ENCODE measurements at places on chromosomes 6 and 20. TPM values are rescaled to one million over a fixed set of nuclear protein-coding genes. Genes with fewer than 3 reads are reported as not detected.

METTL24 gene
- polyA plus RNA-seq: 11.9 TPM

HCK gene
- 2.5 TPM for polyA plus RNA-seq

MYB gene
- 4.5 TPM for polyA plus RNA-seq

OR12D3 gene
- polyA plus RNA-seq: not detected

GLP1R gene
- 0.65 TPM for polyA plus RNA-seq

TRIM31 gene
- not detected for polyA plus RNA-seq

CD164 gene
- 597 TPM for polyA plus RNA-seq

SSTR4 gene
- polyA plus RNA-seq: 0.06 TPM

SYNDIG1 gene
- 7.9 TPM for polyA plus RNA-seq

DNA sequence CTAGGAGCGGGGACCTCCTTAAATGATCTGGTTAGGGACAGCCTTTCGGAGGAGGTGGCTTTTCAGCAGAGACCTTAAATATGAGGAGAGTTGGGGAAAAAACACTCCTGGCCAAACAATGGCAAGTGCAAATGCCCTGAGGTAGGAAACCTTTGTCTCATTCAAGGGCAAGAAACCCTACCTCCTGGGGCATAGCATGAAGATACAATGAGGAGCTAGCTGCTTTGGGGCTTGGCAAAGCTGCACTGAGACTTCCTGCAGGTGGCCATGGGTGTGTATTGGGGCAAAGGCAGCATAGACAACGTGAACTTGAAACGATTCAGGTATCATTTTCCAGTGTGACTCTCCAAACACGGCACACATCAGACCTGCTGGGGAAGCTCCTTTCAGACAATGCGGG, 30.7 kb downstream of the PMEPA1 start:
- DNase-seq: no peak

DNA sequence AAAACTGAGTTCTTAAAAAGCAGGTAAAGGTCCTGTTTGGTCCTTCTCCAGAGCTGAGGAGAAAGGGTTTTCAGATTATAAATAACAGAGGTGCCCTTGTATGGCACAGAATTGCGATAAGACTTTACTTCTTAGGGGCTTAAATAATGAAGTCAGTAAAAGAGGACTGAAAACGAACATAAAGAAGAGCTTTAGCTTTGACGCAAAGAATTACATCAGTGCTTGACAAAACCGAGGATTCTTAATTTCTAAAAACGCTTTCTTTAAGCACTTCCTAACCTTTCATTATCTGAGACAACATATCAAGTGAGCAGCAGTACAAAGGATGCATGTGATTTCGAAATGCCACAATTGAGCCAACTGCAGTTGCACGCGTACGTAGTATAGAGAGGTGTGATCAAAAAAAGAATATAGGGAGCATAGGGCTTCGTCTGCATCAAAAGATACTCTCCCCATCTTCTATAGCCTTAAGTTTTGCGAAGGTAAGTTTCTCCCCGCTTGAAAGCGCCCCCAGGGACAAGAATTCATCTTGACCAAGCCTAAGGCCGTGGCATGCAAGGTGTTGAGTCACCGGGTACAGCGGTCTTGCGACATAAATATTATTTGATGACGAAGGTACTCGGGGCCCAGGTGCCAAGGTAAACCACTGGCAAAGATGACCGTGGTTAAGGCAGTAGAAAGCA, 778 bp upstream of the LOC128125822 start:
- DNase-seq: no peak

DNA sequence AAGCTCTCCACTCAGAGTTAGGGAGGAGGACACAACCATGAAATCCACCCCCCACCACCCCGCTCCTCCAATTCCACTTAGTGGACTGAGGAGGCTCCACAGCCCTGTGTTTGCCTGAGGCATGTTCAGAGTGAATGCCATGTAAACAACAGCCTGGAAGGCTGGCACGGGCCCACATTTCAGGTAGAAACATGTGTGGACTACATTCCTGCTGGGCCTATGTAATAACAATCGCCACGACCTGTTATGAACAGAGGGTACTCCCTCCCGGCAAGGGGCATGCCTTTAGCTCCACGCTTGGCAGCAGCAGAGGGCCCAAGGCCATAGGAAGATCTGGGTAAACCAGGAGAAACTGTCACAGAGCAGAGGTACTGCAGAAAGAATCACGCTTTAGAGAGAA, 65.5 kb downstream of the ISM1 start:
- DNase-seq: no peak

DNA sequence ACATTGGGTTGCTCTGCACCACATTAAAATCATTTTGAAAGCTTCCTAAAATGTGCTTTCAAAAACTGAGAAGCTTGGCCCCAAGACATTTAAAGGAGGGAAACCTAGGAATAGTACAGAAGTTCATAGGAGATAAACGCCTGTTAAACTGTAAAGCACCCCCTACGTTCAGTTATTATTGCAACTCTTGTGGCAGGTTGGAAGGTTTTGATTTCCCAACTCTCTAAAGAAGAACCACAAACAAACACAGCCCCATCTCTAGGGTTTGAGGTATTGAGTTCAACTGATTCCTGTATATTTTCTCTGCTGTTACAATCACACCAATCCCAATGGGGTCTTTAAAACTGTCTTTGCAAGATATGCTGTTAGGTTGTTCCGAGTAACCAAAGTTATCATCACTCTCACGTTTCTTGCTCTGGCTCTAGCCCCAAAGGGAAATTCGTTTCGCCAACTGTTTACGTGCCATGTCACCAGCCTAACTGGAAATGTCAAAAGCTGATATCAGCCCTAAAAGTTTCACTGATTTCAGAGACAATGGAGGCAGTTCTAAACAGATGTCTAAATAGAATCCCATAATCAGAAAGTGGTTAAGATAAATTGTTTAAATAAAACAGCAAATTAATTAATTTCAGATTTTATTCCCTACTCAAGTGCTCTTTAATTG, 12.1 kb downstream of the TFAP2A start:
- DNase-seq: no peak

DNA sequence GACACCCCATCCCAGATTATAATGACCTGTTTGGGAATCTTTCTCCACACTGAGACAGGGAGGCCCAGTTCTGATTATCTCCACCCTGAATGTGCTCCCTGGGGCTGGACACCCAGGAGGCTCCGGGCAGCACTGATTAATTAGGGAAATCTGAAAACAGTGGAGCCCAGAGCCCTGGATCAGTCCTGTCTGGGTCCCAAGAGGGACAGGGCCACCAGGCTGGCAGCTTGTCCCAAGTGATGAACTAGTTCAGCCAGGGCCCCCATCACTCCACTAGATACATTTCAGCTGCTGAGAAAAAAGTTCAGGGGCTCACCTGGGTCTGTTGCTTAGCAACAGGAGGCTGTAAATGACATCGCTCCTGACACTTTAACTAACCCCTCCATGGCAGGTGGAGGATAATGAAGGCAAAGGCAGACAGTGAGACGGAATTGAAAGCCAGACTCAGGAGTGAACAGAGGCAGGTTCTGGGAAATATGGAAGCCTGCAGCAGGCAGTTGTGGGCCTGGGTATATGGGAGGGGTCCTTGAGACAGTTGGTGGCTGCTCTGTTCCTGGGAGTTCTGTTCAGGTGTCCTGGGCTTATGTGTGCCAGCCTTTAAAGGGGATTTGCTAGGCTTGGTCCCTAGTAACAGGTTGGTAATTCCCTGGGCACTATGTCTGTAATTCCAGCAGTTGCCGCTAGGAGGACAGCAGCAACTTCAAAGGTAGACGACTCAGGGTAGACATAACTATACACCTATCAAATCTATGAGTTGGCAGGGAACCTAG, 78.3 kb upstream of the CTNNBL1 start:
- DNase-seq: no peak

GRCh38 chr6:107576852-107577251, 86.9 kb downstream of the SOBP start:
- DNase-seq: no peak

DNA sequence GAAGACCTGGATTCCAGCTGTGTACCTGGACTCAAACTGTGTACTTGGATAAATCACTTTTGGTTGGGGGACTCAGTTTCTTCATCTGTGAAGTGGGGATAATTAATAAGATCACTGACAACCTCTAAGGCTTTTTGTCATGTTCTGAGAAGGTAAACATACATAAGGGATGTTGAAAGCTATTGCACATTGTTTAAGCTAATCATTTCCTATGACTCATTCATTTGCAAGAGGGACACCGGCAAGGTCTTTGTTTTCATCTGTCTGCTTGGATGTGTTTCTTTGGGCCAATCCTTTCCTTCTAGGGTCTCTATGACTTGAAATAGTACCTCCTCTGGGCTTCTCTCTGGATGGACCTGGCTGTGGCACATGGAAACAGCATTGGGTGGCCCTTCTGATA, 6.8 kb downstream of the PROKR2 start:
- DNase-seq: no peak

DNA sequence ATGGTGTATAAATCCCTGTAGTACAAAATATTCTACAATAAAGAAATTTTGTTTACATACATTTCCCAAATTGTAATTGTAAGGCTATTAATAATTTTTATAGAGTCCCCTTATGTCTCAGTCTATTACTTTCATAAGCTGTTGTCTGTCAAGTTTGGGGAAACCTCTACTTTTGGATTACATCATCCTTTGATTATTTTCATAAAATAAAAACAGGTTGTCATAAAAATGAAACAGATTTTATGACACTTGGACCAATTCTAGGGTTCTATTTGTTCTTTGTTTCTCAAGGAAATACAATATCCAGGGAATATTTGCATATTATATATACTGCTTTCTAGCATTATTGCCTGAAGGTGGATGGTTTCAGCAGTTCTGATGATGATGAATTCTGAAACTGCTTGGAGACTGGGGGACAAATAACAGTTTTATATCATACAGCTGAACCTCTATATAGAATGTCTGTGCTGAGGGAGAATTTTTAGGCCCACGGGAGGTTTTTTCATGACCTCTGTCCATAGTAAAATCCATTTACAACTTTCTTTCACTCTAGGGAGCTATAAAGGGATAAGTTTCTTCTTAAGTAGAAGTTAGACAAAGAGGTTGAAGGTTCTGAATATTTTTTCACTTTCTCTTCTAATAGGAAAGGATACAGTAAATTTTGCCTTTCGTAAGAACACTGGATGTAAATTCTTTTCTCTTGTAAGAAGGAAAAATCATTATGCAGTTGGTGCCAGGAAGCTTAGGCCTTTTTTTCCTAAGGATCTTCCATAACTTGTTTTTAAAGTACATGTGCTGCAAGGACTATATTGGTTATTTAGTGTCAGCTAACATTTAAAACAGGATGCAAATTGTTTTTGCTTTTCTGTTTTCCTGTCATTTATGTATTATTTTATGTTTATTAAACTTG, 58.0 kb downstream of the CD2AP start:
- no peak for DNase-seq

- DNase-seq: no peak
Observed at GRCh38 chr6:38555606-38556005, 84.1 kb downstream of the BTBD9 start.

DNA sequence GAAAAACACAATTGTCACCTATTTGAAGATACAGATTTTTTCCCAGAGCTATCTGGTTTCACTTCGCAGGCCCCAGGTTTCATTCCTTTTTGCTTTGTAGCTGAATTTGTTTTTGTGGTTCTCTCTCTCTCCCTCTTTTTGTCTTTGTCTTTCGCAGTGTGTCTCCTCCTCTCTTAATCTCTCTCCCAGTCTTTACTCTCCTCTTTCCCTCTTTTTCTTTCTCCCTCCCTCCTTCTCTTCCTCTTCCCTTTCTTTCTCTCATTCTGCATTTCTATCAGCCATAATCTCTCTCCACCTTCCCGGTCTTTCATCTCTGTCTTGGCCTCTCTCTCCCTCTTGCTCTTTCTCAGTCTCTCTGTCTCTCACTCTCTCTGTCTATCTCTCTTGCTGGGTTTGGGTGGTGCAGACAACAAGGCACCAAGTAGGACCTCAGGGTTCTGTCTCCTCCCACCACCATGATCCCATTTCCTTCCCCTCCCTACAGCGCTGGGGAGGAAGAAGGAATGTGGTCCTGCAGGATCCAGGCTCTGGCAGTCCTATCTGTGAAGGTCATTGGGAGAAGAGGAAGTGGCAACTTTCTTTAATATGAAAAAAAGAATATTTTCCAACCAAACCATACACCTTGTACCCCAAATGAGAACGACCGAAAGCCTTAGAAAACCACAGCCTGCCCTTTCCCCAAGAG, 63.2 kb downstream of the BANF2 start:
- no peak for DNase-seq

DNA sequence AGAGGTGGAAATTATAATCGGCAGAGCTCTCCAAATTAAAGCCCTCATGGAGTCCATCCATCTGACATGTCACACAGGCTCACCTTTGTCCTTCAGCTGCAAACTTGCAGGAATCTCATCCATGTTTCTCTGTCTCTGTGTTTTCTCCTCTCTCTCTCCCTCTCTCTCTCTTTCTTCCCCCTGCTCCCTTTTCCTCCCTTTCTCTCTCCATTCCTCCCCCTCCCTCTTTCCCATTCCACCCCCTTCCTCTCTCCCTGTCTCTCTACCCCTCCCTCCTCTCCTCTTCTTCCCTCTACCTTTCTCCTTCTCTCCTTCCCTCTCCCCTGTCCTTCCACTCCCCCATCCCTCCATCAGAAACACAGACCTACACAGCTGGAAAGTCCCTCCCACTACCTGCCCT, 6.8 kb downstream of the NCR2 start:
- no peak for DNase-seq

DNA sequence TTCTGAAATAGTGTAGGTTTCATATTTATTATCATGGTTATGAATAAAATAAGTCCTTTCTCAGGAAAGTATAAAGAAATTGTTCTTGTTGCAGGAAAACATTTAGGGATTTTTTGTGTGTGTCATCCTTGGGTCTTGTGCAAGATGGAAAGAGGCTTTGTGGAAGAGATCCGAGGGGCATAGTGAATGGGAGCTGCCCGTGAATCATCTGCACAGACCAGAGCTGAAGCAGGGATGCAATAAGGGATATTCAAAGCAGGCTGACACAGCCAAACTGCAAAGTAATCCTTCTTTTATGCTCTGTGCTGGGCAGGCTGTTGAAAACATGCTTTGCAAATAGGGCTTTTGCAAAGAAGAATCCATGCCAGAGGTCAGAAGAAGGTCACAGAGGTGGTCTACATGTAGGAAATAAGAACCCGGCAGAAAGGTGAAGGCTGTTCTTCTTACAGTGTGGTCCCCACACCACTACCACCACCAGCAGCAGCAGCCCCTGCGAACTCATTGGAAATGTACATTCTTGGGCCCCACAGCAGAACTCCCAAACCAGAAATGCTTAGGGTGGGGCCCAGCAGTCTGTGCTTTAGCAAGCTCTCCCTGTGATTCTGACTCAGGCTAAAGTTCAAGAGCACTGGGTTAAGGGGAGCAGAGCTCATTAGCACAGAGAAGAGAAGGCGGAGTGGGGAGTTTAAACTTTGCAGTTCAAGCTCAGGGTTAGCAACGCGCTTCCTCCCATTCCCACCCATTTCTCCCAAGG, 237.6 kb downstream of the QKI start:
- no peak for DNase-seq

- DNase-seq: no peak
Observed at GRCh38 chr20:47232518-47232917, 124.0 kb downstream of the ZMYND8 start.

- no peak for DNase-seq
Observed at GRCh38 chr6:149071997-149072396, 245.5 kb upstream of the TAB2 start.

DNA sequence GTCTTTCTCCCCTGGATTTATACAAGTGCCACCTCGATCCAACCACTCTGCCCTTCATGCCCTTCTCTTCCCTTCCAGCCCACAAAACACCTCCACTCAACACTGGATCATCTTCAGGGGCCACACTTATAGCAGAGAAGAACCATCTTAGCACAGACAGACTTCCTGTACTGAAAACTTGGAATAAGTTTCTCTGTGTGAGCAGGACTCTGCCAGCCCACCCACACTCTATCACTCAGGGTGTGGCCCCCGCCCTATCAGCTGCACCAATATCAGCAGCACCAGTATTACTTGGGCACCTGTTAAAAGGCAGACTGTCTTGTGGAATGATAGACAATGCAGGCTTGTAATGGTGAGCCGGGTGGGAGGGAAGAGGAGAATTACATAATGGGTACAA, 86.7 kb downstream of the SCML4 start:
- DNase-seq: no peak
